ACHN (cell line): ENCODE measurements at places on chromosomes 2 and 18.

DNA sequence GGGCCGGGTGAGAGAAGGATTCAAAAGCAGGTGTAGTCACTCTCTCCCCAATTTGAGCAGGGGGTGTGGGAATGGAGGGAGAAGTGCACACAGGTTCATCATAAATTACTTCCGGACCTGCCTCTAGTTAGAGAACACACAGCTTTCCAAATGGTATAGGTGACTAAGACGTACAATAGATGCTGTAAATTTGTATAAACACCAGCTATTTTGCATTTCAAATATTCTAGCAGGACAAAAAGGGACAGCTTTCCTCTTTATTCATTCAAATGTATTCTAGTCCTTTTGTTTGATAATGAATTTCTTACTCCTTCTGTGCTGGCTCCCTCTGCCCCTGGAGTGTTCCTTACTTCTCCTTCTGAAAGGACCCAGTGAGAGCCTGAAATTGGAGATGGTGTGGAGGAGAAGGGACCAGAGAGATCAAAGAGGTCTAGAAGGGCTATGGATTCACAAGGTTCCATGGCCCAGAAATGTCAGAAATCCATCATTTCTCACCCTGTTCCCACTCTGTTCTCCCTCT lies 53.2 kb upstream of the SH3BP4 start:
- no peak for DNase-seq

- no peak for DNase-seq
These were observed 116.0 kb downstream of the MAP3K20 start for GRCh38 chr2:173191601-173192000.

DNA sequence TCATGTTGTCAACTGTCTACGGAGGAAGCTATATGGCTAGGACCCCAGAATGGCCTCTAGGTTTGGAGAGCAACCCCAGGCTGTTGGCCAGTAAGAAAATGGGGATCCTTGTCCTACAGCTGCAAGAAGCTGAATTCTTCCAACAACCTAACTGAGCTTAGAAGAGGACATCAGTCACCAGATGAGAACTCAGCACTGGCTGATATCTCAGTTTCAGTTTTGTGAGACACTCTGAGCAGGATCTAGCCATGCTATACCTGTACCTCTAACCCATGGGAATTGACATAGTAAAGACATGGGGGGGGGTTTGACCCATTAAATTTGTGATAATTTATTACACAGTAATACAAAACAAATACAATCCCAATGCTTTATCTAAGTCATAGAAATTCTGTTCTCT lies 312.5 kb downstream of the ERBB4 start:
- no peak for DNase-seq

DNA sequence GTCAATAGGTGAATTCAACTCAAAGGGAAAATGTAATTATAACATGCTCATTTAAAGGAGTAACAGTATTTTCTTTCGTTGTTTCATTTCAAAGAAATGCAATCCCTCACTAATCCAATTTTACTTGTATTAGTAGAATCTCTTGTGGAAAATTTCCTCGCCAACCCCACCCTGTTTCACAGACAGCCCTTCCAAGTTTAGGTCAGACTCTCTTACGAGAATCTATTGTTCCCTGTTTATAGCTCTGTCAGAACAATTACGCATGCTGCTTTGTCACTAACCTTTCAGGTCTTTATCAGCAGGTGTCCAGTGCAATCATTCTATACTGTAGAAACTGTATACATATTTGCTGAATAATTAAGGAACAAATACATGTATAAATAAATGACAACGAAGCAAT lies 657.8 kb upstream of the LINC00305 start:
- DNase-seq, result no peak
